ENCODE measurements at places on chromosomes 12 and 14.

GRCh38 chr12:81866081-81866480 lies 106.9 kb upstream of the PPFIA2 start:
- no peak for DNase-seq

GRCh38 chr12:120668868-120669840 lies 17.8 kb upstream of the MLEC start:
- no peak for DNase-seq

GRCh38 chr14:100261621-100262020 lies 22.7 kb downstream of the YY1 start:
- DNase-seq: no peak

DNA sequence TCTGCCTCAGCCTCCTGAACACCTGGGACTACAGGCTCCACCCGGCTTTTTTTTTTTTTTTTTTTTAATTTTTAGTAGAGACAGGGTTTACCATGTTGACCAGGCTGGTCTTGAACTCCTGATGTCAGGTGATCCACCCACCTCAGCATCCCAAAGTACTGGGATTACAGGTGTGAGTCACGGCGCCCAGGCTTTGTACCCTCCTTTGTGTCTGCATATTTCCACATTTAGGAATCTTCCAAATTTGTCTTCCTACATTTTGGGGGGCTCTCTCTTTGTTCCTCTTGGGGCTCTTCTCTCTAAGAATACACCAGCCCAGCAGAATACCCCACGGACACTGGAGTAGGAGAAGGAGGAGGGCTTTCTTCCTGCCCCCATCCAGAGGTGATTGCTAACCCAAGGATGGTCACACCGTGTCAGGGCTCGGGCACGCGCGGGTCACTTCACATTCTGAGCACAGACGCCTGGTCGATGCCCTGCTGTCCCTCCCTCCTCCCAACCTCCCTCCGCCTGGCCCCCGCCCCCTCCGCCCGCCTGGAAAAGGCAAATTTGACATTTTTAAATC lies 2.1 kb upstream of the DNAJC22 start:
- no peak for DNase-seq

DNA sequence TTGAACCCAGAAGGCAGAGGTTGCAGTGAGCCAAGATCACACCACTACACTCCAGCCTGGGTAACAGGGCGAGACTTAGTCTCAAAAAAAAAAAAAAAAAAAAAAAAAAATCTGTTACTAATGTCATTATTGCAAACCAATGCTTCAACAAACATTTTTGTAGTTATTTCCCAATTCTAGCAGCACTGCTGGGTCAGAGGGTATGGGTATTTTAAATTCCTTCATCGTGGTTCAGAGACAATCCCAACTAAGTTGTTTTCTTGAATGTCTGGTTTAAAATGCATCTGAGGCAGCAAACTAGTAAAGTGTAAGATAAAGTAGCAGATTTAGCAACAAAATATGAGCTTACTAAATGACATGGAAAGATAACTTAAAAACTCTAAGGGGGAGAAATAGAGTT lies 65.6 kb downstream of the FERMT2 start:
- DNase-seq: no peak

DNA sequence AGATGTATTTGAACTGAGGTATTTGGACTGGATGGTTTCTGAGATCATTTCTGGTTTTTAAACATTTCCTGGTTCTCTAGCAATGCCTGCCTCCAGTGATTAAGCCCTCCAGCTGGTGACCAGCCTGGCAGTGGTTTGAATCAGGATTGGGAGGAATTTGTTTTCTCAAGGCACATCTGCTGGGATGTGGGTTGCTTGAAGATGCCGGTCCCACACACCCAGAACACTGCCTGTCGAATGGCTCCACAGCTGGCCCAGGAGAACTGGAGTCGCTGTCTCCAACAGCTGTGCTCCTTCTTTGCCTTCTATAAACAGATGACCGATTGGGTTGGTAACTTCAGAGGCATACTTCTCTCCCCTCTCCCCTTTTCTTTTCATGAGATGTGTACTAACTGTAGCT lies 258.0 kb upstream of the DDHD1 start:
- no peak for DNase-seq
